ENCODE measurements at places on chromosomes 1 and 21.
A peak's percentile ranks its signal among the peaks of the same experiment; 100 is the strongest.

DNA sequence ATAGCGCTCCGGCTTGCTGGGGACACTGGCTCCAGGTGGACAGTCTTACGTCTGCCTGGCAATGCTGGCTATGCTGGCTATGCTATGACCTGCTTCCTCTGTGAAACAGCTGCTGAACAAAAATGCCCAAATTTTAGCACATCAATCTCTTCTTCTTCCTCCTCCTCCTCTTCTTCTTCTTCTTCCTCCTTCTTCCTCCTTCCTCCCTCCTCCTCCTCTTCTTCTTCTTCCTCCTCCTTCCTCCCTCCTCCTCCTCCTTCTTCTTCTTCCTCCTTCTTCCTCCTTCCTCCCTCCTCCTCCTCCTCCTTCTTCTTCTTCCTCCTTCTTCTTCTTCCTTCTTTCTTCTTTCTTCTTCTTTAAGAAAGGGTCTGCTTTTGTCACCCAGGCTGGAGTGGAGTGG, 401.3 kb downstream of the KIF26B start:
- DNase-seq: no peak

GRCh38 chr21:36754241-36754898, 55.5 kb downstream of the SIM2 start:
- no peak for DNase-seq

DNA sequence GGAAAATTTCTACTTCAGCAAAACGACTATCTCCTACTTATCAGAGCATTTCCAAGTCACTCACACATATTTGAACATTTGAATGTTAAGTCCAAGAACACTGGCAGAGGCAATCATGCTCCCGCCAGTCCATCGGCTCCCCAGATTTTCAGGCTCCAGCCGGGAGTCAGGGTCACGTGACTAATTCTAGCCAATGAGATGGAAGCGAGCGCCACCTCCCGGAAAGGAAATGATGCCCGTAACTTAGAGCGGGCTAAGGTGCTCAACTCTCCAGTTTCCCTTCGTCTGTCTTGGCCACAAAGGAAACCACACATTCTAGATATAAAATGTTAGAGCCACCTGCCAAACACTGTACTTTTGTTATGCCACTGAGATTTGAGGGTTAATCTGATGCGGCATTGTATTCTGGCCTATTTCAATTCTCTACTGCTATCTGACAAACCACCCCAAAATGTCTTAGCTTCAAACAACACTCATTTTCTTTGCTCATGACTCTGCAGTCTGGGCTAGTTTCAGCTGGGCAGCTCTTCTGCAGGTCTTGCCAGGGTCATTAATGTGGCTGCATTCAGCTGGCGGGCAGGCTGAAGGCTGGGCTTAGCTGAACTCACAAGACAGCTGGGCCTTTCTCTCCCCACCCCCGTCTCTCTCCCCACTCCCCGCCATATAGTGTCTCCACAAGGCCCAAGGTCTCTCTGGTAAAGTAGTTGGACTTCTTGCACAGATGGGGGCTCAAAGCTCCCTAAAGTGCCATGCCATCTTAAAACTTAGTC, 16.5 kb upstream of the LHX4 start:
- DNase-seq: peak; percentile 78

- DNase-seq: no peak
Observed at GRCh38 chr21:18443701-18444100, 40.1 kb upstream of the TMPRSS15 start.

DNA sequence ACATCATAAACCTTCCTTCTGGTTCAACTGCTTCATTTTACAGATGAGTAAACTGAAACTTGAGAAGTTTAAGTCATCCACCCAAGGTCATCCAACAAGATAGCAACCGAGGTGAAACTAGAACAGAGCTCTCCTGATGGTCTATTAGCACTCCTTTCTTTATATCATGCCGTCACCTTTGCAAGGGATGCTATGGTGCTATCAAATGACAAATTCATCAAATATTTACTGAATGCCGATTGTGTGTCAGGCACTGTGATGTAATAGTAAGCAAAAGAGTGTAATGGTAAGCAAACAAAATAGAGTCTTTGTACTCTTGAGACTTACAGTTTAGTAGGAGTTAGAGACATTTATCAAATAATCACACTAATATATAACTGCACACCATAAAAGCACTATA, 14.0 kb upstream of the SGIP1 start:
- DNase-seq: no peak

- peak; percentile 43 for DNase-seq
Observed at GRCh38 chr1:107141491-107142126, 770 bp downstream of the NTNG1 start.

Measured in activated CD4-positive, alpha-beta T cell treated with anti-CD3 and anti-CD28 coated beads for 36 hours (primary cell).